SW 1271 (cell line): ENCODE measurements at places on chromosomes 7 and 10.

DNA sequence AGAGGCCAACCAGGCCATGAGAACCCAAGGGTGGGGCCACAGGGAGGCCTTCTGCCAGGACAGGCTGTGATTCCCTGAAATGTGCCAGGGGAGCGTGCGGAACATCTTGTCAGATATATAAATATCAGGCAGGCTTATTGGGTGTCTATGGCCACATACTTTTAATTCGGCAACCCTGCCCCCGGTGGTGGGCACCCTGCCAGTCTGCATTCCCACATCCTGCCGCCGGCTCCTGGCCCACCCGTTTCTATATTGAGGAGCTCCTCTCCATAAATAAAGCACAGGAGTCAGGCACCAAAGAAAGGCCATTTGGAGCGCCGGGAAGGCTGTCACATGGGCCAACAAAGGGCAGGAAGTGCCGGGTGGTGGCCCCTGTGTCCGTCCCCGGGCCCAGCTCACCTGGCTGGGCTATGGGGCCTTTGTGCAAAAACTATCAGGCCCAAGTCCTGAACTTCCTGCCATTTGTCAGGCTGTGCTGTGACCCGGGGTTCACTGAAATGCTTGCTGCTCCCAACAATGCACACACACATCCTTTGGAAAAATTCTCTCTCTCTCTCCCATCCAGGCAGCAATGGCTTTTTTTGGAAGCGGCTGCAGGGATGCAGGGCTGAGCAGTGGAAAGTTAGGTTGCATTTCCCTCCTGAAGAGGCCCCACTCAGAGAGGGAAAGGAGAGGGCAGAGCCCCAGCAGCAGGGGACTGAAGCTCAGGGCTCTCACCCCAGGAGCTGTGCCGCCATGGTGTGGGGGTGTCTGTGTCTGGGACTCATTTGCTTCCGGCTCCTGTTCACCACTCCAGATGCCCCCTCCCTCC is 25.0 kb upstream of the PODXL start:
- DNase-seq, result no peak

GRCh38 chr10:8102708-8103401 is 48.4 kb downstream of the GATA3 start:
- no peak for DNase-seq

GRCh38 chr7:125661-126060 is 66.7 kb upstream of the FAM20C start:
- DNase-seq, result no peak

GRCh38 chr7:170551-171363 is 21.6 kb upstream of the FAM20C start:
- no peak for DNase-seq

- DNase-seq, result no peak
Measured at GRCh38 chr10:104333032-104333727, 5.1 kb downstream of the ITPRIP start.

- no peak for DNase-seq
Measured at GRCh38 chr10:80523773-80524172, 13.9 kb upstream of the SH2D4B start.

GRCh38 chr10:117386805-117387204 is 11.6 kb upstream of the PDZD8 start:
- DNase-seq, result no peak

- no peak for DNase-seq
Measured at GRCh38 chr10:107618504-107618994, 454.0 kb upstream of the SORCS1 start.

DNA sequence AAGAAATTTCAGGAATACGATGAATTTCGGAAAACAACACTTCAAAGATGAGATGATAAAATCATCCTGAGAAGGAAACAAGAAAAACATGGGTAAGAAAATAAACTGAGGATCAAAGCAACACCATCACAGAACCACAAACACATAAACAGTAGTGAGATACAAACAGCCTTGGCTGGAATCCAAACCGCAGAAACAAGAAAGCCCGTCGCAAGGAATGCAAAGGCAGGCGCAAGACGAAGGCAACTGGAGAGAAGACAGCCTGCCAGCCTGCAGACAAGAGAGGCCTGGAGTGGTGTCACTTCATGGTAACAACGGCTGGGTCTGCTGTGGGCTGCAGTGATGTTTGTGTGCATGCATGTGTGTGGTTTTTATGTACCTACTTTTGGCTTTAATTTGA is 61.8 kb upstream of the DRGX start:
- no peak for DNase-seq

DNA sequence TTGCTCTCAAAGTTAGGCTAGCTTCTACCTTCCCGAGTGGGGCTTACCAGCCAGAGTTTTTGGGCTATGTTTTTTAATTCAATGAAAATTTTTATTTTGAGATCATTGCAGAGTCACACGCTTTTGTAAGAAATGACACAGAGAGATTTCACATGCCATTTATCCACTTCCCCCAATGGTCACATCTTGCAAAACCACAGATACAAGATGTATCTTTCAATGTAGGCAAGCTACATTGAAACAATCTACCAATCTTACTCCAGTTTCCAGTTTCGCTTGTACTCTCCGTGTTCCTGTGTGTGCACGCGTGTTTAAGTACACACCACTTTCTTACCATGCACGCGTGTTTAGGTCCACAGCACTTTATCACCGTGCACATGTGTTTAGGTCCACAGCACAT is 89.4 kb upstream of the LEP start:
- no peak for DNase-seq

- DNase-seq, result no peak
Measured at GRCh38 chr7:17411922-17412321, 113.5 kb downstream of the AHR start.

DNA sequence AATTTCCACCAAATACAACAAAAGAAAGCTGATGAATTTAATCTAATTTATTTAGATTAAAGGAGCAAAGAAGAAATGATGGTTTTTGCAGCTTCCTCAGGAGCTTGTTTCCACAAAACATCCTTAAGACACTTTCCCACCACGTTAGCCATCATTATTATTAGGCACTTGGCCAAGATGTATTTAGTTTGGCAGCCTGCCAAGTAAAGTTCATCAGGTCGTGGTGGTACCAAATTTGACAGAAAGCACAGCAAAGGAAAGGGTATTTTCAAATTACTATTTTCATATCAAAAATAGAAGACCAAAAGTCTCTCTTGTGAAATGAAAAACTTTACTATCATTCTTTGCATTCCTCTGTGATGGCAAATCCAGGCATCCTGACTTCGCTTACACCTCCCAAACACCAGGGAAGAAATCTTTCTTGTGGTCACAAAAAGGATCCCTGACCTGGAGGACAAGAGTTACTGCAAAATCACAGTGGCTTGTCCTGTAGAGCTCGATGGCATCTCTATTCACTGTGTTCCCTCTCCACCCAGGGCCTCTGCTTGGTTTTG is 123.1 kb upstream of the INHBA start:
- DNase-seq, result no peak

- DNase-seq, result no peak
Measured at GRCh38 chr10:58516119-58516518, 3.4 kb downstream of the BICC1 start.
